ENCODE measurements at places on chromosomes 16 and 17.

- DNase-seq = no peak
Observed at GRCh38 chr17:30975042-30975820, 4.4 kb downstream of the RNF135 start.

GRCh38 chr17:4485676-4486646, 12.7 kb upstream of the SPNS2 start:
- no peak for DNase-seq

DNA sequence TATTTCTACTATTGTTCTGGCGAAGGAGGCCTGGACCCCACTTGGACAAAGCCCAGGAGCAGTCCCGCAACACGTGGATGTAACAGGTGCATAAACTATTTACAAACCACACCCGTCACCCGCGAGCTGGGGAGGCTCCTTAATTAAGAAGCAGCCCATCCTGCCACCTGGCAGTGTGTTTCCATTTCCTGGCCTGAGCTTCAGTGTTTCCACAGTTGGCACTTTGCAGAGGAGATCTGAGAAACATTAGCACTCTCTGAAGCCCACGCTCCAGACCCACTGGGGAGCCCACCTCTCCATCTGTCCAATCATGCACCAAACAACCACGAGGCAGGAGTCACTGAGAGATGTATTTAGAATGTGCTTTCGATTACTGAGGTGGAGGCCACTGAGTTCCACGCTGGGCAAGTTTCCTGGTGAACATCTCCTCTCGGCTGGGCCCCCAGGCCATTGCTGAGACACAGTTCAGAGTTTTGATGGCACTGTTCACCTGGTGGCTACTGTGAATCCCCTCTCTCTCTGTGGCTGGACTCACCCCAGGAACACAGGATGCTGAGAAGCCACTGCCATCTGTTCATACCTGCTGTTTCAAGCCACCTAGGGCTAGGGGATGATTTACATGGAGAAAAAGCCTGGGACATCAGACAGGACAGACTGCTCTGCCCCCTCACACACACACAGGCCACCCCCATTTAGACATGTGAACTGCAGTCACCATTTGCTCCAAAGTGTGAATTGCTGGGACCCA, 129.1 kb downstream of the AIPL1 start:
- no peak for DNase-seq

- no peak for DNase-seq
Observed at GRCh38 chr17:79557276-79558090, 53.4 kb downstream of the RBFOX3 start.

DNA sequence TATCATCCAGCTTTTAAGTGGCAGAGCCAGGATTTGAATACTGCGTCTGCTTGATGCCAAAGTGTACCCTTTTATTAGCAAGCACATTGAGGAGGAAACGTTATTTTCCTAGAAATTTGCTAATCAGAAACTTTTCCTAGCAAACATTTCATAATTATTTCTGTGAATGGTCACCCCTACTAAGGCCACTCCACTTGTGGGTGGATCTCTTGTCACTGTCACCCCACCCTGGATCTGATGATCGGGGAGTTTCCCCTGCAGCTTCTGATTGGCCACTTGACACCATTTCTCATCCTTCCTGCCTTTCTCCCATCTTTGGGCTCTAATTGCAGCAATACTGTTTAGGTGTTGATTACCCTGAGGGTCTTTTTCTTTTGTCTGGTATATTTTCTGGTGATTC, 35.9 kb downstream of the GPRC5B start:
- no peak for DNase-seq

DNA sequence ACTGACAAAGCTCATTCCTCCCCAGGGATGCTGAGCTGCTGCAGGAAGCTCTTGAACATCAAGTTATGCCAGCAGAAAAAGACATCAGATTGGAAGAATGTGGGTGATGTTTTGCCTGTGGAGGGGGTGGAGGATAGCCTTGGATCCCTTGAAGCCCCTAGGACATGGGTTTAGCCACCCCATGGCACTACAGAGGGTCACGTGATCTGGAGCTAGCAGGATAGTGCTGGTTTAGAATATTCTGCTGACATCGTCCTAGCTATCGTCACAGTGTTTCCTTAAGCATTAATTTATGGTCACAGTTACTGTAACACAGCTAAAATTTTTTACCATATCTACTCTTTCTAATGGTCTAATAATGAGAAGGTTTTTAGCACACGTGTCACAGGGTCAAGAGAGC, 20.2 kb upstream of the MON1B start:
- no peak for DNase-seq

GRCh38 chr16:15536843-15537242, 102.5 kb downstream of the BMERB1 start:
- DNase-seq = no peak

GRCh38 chr17:21425736-21426135, 49.6 kb downstream of the KCNJ12 start:
- no peak for DNase-seq

DNA sequence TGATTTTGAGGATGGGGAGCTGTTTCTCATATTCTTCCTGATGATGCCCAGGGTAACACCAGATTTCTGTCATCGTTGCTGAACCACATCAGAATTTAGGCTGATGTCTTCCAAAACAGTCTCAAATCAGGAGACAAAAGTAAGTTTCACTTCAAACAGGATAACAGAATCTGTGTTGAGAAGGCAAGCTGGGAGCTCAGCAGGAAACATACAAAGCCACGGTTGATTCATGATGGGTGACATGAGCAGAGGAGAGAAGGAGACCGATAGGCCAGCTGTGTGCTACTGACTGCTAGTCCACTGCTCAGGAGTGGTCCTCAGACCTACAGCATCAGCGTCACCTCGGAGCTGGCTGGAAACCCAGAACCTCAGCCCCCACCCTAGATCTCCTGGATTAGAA, 62.9 kb upstream of the RCVRN start:
- DNase-seq = no peak

DNA sequence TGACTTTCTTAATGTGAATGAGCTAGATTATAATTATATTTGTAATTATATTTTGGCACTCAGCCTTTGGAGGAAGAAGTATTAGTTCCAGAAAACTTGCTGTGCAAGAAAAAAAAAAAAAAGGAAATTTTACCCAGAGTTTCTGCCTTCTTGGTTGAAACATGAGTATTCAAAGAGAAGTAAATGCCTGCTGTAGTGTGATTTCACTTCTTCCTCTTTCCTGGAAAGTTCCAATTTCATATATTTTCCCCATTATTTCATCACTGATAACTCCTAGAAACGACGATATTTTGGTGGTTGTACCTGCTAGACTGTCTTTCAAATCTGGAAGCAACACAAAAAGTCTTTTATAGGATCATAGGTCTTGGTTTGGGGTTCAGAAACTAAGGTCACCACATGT, 20.4 kb upstream of the MPHOSPH6 start:
- DNase-seq = no peak

- DNase-seq = peak; percentile 69
Observed at GRCh38 chr16:50263940-50264929, 2.1 kb upstream of the ADCY7 start.

DNA sequence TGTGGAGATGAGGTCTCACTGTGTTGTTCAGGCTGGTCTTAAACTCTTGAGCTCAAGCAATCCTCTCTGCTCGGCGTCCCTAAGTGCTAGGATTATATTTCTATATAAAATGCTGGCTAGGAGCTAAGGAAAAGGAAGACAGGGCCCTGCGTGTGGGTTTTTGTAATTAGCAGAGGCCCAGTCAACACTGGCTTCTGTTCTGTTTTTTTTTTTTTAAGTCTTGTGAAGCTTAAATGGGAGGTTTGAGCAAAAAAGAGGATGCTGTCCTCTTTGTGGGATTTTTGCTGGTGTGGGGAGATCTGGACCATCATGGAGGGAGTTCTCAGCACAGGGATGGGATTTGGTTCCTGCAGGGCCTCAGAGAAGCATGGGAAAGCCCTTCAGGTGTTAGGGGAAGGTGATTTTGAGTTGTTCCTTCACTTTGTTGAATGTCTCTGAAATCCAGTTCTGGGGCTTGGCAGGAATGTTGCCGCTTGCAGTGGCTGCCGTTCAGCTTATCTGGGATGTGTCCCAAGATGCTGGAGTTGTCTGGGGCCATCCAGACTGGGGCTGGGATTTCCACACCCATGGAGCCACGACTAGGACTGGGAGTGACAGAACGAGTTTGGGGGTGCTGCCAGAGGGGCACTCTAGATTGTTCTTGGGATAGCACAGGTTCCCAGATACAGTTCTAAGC, 4.2 kb downstream of the PYCARD start:
- no peak for DNase-seq

DNA sequence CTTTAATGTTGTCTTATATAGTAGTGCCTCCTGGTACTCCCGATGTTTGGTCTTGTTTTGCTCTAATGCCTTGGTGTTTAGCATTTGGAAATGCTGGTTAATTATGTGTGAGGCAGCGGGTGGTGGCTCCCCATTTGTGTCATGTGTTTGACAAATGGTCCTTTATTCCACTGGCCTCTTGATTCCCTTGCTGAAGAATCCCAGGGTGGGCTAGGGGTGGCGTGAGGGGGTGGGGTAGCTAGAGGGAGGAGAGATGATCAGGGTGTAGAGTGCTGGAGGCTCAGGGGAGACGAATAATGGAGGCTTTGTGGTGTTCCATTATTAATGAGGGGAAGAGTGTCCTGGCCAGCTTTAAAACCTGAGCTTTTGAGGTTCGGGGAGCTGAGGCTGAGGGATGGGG, 5.4 kb downstream of the DYNLL2 start:
- DNase-seq = no peak

DNA sequence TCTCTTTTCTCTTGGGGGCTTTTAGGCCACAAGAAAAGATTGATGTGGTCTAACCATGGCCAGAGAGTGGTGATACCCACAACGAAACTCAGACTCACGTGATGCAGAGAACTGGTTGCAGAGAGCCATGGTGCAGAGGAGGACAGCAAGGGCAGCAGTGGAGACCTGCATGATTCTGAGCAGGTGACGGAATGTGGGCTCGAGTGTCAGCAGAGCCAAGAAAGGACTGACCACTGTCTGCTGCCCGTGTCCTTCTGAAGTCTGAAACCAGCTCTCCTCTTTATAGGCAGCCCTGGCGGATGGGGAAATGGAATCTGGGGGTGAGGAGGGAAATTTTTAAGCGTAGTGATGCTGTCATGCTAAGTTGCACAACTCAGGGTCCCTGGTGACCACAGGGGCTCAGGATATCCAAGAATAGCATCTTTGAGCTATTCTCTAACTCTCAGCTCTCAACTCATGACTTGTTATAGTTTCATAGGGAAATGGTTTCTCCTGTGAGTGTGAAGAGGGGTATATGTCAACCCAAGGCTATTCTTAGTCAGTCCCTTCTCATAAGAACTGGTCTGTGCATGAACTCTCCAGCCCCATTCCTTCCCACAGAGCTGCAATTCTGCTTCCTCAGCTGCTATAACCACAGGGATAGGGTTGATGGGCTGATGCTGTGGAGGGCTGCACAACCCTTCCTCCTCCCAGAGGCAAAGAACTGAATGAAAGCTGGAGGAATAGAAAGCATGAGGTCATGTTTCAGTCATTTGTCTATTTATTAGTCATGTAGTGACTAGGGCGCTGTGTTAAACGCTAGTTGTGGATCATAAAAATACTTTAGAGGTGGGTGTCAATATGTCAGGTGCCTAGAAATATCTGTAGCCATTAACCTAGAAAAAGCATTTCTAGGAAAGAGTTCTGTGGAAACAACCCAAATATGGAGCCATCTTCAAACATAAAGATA, at the start of gene CCL3:
Gene CCL3, minus strand, starts transcription at position 256 of the 949 bp plus-strand sequence. Its CDS starts 85 bp downstream, at position 171.
- peak; percentile 87 for DNase-seq

DNA sequence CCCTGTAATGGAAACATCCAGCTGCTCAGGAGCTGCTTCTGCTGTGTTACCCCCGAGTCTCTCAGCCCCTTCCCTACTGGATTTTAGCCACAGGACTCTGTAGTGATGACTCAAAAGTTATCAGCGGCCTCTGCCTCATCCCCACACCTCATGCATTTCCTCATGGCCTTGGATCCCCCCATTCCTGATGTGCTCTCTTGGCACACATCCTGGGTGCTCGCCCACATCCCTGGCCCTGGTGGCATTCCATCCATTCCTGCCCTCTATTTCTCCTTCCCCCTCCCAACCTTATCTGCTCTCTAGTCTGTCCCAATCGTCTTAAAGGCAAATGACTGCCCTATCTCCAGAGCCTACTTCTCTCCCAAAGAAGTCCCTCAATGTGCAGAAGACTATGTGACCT, 24.6 kb downstream of the MARF1 start:
- DNase-seq = no peak

- peak; percentile 56 for DNase-seq
Observed at GRCh38 chr17:61809816-61810392, 53.4 kb downstream of the BRIP1 start.

GRCh38 chr17:30926516-30926915, 4.8 kb downstream of the ADAP2 start:
- no peak for DNase-seq

DNA sequence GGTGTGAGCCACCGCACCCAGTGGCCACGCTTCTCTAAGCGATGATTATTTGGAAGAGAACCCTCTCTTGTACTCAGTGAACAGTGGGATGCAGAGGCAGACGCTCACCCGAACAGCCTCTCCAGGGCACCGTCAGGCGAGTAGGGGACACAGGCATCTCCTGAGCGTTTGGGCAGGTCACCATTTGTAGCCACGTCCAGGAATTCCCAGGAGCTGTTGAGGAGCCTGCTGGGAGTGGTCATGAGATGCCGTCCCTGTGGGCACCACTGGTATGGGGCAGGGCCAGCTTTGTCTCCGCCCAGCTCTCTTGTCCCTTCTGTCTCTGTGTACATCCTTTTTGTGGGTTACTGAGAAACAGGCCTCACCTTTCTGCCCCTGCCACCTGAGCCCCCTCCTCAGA, 81.3 kb upstream of the ZNF469 start:
- DNase-seq = no peak

DNA sequence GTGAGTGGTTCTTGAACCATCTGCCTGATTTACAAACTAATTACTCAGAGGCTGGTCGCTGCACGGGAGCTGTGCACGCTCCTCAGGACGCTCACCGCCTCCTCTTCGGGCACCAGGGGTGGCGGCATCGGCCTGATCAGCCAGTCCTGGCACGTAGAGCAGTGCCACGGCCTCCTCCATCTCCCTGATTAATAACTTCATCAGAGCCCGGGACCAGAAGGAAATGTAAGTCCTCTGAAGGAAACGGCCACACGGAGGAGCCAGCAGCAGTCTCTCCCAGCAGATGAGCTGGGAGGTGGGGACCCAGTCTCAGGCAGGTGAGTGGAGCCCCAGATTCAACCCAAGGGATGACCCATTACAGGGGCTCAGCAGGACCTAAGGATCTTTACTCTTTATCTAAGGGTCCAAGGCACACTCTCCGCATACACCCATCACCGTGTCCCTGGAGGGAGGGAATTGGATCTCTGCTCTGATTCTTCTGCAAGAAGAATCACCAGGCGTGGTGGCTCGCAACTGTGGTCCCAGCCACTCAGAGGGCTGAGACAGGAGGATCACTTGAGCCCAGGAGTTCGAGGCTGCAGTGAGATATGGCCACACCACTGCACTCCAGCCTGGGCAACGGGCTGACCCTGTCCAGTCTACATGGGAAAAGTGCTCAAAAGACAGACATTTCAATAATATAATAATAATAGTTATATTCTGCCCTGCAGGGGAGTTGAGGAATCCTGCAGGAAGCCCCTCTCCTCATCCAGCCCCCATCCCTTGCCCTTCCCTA, 366.5 kb downstream of the SEC14L1 start:
- DNase-seq = no peak

Measured in NB4 (cell line).